ENCODE measurements at places on chromosomes 1 and 21.

DNA sequence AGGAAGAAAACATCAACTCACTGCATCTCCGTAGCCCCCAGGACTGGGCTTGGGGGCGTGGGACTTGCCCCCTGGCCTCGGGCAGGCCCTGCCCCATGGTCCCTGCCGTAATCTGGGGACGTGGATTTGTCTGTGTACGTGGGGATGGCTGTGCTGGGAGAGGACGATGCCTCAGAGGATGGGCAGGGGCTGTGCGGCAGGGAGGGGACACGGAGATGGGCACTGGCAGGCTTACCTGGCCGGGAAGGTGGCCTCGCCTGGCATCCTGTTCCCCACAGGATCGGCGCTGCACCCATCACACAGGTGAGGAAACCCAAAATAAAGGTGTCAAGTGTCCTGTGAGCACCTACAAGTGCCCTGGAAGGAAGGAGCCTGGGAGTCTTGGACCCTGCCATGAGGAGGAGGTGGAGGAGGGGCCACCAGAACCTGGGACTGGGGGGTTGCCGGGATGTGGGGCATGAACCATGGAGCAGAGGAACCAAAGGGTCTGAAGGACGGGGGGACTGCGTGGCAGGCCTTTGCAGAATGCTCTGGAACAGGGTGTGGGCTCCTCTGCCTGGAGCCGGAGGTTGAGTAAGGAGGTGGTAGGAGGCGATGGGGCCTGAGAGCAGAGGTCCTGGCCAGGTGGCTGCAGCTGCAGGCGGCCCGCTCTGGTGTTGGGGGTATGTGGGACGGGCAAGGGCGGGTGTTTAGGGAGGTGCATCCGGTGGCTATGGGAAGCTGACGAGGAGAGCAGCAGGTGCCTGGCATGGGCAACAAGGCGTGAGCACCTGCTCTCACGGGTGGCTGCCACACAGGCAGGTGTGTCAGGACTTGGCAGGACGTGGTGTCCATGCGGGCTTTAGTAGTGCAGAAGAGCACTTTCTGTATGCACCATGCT, 27.8 kb upstream of the LRRC3 start:
- no peak for DNase-seq

- no peak for DNase-seq
Measured at GRCh38 chr1:205430696-205431305, 8.9 kb upstream of the LEMD1 start.

DNA sequence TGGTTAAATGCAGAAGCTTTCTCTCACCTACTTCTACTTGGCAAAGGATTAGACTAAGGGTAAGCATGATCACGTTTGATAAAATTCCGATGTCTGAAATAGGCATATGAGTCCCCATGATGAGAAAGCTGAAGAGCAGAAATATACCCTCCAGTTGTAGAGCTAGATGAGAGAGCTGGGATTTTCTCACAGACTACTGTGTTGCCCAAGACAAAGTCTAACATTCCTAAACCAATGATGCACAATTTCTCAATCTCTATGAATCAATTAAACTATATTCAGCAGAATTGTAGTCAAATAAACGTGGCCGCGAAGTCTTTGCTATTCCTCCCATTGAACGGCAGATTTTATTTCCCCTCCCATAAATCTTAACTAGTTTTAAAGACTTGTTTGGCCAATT, 699.2 kb downstream of the KCNT2 start:
- no peak for DNase-seq

- DNase-seq = no peak
Measured at GRCh38 chr1:174877208-174877673, 122.5 kb upstream of the CACYBP start.

- DNase-seq = no peak
Measured at GRCh38 chr1:96538883-96539282, 182.7 kb upstream of the PTBP2 start.

- peak; percentile 3 for DNase-seq
Measured at GRCh38 chr1:158931055-158931737, at the start of gene PYHIN1. Gene PYHIN1 (plus strand): TSS chr1:158931552. CDS start chr1:158936911, 5,359 bp downstream.

DNA sequence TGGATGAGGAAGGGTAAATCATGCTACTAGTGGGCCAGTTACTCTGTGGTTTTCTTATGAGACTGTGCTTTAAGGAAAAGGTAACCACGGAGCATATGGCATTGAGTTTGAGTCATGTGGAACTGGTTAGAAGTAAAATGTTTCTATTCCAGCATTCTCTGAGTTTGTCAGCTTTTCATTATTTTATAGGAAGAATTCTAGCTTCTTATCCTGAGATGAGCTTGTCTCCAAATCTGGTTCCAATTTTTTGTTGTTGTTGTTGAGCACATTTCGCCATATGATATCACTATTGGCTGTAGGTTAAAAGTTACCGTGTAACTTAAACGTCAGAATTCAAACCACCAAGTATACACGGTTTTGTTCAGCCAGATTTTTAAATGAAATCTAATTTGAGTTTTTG, 69.9 kb downstream of the ATF6 start:
- no peak for DNase-seq

DNA sequence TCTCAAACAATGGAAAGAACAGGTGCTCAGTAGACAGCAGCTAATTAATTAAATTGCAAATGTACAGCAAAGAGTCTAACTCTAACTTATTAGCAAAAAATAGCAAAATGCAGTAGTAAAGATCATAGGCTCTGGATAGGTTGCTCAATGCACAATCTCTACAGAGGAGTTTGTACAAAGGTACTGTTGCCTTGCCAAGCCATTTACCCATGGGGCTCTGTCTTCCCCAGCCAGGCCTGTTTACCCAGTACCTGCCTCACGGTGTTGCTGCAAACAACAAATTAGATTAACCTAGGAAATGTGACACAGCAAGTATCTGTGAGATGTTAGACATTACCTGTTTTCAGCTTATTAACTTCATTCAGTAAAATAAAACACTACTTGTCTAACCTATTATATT, 222.0 kb downstream of the DENND1B start:
- DNase-seq = no peak

DNA sequence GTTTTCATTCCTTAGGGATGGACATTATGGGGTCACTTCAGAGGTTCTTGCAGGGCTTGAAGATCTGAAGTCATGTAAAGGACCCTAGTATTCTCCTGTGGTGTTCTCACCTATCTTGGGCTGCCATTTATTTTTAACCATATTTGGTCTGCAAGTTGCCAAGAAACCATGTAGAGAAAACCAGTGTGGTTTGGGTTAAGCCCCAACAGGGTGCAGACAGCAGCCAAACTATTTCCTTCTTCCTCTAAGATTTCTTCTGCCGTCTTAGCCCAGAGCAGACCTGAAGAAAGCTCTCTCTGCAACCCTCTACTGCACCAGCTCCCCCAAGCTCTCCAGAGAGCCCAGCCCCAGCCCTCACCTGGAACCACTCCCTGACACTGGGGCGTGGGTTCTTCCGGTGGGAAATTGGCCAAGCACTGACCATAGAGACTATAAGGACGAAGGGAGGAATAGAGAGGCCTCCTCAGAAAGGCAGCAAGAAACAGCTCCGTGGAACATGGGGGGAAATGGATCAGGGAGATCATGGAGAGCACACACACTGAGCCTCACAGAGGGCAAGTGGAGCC, 136.6 kb downstream of the SYF2 start:
- peak; percentile 43 for DNase-seq

DNA sequence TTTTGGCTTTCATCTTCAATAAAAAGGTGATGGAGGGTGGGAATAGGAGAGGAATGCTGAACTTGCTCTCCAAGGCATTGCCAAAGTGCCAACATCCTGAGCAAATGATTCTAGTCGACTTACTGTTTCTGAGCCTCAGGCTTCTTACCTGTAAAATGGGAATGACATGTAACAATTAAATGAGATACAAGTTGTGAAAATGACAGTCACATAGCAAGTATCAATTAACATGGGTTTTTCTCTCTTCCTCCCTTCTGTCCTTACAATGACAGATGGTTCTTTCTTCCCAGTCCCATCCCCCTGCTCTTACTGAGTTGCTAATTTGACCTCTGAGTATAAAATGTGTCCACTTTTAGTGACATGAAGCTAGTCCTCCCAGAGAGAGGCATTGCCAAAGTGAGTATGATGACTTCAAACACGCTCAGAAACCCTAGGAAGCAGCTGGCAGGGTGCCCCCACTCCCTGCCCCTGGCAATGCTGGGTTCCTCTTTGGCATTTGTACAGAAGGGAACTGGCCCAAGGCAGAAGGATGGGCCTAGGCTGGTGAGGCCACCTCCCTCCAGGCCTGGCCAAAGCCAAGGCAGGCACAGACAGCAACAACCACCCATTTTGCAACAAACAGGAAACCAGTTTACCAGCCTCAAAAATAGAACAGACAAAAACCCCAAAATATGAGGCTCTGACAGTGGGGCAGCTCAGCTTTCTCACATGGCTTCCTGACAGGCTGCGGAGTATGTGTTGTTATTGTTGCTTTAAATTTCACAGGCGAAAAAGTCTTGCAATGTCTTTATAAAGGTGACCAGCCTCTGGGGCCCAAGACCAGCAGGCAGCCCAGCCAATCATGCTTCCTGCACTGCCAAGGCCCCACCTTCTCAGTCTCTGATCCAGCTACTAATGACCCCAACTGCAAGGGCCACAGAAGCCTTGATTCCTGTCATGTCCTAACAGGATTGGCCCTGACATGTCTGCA, 115.9 kb downstream of the HIVEP3 start:
- DNase-seq = peak; percentile 79

DNA sequence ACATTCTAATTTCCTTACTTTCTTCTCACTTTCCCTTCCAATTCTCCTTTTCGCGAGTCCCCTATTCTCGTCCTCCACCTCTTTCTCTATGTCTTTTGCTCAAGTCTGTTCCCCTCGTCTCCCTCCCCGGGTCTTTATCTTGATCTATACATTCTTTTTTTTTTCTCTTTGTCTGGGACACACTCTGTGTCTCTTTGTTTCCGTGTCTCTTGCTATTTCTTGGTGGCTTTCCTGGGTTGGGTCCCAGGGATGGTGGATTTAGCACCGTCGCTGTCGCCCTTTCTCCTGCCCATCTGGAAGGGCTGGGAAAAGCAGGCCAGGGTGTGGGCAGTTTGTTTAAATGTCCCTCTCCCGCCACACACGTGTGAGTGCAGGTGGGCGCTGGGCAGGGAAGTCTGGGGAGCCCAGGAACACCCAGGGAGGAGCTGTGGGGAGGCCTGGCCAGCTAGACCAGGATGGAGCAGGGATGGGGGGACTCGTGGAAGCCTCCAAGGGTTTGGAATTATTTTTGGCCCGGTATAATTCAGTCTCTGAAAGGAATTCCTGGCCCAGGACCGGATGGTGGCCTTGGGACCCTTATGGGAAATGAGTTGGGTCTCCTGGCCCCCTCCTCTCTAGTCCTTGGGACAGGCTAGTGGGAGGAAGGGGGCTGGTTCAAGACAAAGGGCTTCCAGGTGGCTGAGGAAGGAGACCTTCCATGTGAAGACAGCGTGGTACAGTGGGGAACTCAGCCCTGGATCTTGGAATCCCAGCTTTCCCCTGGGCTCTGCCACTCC, 9.5 kb upstream of the ID3 start:
- no peak for DNase-seq

DNA sequence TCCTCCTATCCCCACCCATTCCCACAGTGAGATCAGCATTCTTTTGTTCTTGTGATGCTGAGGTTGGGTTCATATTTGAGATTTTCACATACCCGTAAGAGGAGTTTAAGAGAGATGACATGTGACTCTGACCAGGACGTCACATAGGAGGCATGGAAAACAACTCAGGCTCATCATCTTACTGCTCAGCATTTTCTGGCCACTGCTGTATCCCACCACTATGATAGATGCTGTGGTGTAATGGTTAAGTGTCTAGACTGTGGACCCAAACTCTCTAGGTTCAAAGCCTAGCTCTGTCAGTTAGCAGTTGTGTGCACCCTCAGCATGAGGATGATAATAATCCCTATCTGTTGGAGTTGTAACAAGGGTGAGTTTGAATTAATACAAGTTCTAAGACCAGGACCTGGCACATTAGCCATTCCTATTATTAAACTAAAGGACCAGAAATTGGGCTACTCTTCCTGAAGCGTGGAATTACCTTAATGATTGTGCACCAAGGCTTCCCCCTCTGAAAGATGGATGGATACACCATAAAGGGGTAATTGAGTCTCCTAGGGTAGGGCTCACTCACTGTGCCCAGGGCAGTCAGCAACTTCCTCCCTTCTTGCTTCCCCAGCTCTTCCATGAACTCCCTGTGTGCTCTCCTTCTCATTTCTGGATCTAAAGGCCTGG, 40.9 kb downstream of the LGR6 start:
- DNase-seq = no peak

GRCh38 chr1:20873311-20873710, 86.2 kb upstream of the HP1BP3 start:
- DNase-seq = no peak

DNA sequence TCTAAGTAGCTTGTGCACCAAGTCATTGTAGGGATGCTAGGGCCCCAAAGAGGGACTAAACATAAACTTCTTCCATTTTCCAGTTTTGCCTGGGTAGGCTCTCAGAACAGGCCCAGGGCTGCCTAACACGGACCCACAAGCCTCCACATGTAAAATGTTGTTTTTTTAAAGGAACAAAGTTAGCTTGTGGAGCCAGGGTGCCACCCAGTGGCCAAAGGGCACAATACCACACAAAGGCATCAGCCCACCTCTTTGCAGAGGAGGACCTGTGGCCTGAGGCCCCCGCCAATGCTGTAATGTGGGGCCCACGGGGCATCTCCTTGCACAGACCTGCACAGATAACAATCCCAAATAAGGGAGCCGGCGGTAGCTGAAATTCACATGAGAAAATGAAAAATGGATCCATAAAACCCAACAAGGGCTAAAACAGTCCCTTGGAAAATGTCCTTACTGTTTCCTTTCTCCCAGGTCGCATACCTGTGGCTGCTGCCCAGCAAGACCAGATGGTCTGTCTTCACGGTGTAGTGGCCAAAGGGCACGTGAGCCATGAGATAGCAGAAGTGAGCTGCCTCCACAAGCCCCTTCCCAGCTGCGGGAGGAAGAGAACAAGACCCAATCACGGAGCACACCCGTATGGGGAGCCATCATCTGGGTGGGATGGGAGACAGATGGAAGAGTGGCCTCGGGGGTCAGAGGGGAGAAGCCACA, 23.8 kb downstream of the SEC16B start:
- no peak for DNase-seq

GRCh38 chr1:198922638-198923430, 284.0 kb downstream of the PTPRC start:
- no peak for DNase-seq

GRCh38 chr21:15171546-15171945, 106.7 kb upstream of the NRIP1 start:
- DNase-seq = no peak

GRCh38 chr1:217561446-217561845, 69.4 kb downstream of the GPATCH2 start:
- DNase-seq = no peak

GRCh38 chr1:30701258-30701633, 22.1 kb downstream of the MATN1 start:
- no peak for DNase-seq

- no peak for DNase-seq
Measured at GRCh38 chr1:57165546-57165945, 199.7 kb upstream of the C8B start.

DNA sequence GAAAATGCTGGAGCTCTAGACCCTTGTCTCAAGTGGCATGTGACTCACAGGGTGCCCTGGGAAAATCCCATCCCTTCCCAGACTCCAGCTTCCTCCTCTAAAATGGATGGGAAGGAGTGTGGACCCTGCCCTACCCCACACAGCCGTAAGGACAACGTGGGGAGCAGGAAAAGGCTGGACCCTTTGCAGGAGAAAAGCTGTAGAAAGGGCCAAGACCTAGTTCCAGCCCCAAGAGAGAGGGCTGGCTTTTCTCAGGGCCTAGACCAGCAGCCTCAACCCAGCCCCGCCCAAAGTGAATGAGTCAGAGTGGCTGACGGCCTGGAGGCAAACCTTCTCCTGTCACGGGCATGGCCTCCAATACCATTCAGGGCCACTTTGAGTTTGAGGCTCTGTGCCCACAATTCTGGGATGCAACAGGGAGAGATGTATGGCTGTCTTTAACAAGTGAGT, 1.1 kb downstream of the LAMB3 start:
- peak; percentile 61 for DNase-seq
